ENCODE measurements at places on chromosomes 16 and 17.

DNA sequence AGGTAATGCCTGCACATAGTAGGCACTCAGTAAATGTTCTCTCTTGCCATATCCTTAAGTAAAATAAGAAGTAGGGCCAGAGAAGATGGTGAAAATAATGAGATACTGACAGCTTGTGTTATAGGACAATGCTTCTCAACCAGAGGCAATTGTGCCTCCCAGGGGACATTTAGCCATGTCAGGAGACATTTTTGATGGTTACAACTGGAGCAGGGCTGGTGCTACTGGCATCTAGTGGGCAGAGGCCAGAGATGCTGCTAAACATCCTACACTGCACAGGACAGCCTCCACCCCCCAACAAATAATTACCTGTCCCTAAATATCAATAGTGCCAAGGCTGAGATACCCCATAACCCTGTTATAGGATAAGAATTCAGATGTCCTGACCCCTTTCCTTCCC is 1.7 kb downstream of the RAD51D start:
- no peak for DNase-seq

DNA sequence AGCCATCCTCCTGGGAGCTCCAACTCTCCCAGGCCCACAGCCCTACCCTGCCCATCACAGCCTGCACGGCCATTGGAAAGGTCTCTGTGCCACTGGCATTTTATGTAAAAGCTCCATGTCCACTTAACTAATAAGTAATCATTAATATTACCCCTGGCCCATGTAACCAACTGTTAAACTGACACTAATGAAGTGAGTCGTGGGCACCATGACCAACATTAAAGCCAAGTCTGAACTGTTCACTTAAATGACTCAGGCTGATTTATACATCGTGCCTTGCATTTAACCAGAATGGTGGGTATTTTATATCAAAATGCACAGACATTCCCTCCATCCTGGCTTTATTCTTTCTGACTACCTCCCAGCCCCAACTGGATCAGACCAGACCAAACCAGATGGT is 229.3 kb downstream of the SOX9 start:
- no peak for DNase-seq

GRCh38 chr17:61251939-61252865 is 147.4 kb upstream of the TBX2 start:
- DNase-seq = no peak

GRCh38 chr17:69809331-69809730 is 265.7 kb upstream of the KCNJ16 start:
- no peak for DNase-seq

- no peak for DNase-seq
These were observed 146.5 kb upstream of the PLCG2 start for GRCh38 chr16:81632392-81633146.

DNA sequence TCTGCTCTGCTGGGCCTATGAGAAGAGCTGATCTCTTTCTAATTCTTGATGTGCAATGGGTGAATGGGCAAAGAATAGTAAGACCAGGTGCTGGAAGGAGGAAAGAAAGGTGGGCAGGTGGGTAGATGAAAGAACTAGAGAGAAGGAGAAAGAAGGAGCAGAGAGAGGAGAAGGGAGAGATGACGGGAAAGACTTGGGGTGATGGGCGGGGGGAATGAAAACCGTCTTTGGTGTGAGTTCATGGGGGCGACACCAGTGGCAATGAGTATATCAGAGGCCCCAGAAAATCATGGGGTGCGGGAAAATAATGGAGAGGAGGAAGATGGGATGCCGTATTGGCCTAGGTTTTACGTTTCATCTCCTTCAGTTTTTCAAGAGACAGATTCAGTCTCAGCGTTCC is 128.8 kb upstream of the PLCG2 start:
- no peak for DNase-seq

GRCh38 chr16:84228256-84228838 is 11.5 kb downstream of the KCNG4 start:
- DNase-seq = no peak

DNA sequence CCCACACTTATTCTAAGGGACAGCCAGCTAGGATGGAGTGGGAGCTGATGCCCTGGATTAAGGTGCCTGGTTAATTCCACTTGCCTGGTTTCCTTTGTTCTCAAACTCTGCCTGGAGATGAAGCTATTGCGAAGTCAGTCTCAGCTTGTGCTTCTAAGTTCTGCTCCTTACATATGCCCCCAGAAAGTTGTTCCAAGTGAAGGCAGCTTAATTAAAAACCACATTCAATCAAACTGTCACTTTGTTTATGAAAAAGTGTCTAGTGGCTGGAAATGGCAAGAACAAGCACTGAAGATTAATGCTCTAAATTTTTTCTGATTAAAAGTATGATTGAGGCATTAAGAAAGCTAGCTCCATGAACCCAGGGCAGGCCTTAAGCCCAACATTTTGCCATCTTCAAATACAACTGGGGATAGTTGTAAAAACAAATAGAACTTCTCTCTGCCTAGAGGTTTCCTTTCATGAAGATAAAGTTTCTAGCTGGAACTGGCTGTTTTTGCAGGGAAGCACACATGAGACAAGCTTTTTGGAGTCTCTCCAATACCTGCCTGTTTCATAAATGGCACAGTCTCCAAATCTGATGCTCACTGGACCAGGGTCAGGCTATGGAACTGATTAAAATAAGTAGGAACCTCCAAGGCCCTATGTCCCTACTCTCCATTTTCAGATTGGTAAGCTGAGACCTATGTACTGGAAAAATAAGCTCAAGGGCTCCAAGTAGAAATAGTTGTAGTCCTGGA is 100.9 kb downstream of the GRIN2A start:
- DNase-seq = no peak

Measured in cerebellar nuclear complex (tissue), 1 donor.